ENCODE measurements at places on chromosomes 7 and 10.

- peak; percentile 52 for DNase-seq
These were observed 23.9 kb downstream of the SCD start for GRCh38 chr10:100370714-100371481.

- DNase-seq, result no peak
These were observed 131.2 kb downstream of the HDAC9 start for GRCh38 chr7:18626717-18627116.

GRCh38 chr7:116525298-116525912 lies 569 bp downstream of the CAV1 start:
- no peak for DNase-seq

DNA sequence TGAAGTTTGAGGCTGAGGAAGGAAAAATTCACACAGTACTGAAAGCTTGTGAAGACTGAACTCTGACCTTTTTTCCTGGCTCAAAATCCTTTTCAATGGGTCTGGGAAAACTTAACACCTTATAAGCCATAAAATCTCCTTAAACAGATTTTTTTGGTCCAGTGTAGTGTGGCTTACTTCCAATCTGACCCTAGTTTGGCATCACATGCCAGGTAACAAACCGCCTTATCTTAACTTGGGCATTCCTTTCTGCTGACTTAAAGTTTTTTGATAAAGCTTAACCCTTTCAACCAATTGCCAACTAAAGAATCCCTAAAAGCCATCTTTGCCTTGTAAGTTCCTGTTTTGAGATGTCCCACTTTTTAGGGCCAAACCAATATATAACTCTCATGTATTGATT lies 13.2 kb upstream of the ITPRID1 start:
- no peak for DNase-seq

DNA sequence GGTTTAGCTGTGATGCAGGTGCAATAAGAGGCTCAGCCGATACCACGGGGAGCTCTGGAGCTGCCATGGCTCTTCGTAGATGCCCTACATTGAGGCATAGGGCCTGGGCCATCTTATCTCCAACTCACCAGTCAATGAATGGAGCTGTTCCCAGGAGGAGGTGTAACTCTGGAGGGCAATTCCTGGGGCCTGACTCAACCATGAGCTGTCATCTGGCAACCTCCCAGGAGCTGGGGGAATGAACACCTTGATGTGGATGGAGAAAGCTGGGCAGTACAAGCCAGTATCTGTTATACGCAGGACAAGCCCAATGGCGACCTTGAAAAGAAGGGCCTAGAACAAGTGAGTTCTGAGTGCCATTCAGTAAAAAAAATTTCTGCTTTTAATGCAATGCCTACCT lies 224.0 kb upstream of the PLXDC2 start:
- DNase-seq, result no peak

- no peak for DNase-seq
These were observed 3.4 kb upstream of the TAS2R60 start for GRCh38 chr7:143439866-143440265.

DNA sequence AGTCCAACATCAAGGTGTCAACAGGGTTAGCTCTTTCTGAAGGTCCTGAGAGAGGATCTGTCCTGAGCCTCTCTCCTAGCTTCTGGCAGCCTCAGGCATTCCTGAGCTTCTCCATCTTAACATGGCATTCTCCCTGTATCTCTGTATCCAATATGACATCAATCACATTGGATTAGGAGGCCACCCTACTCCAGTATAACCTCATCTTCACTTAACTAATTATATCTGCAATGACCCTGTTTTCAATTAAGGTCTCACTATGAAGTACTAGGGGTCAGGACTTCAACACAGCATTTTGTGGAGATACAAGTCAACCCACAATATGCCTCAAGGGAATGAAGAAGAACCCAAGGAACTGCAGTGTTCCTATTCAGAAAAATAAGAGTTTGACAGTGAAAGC lies 133.8 kb downstream of the RELN start:
- no peak for DNase-seq

GRCh38 chr10:43093423-43094076 lies 16.7 kb downstream of the RET start:
- DNase-seq, result no peak

DNA sequence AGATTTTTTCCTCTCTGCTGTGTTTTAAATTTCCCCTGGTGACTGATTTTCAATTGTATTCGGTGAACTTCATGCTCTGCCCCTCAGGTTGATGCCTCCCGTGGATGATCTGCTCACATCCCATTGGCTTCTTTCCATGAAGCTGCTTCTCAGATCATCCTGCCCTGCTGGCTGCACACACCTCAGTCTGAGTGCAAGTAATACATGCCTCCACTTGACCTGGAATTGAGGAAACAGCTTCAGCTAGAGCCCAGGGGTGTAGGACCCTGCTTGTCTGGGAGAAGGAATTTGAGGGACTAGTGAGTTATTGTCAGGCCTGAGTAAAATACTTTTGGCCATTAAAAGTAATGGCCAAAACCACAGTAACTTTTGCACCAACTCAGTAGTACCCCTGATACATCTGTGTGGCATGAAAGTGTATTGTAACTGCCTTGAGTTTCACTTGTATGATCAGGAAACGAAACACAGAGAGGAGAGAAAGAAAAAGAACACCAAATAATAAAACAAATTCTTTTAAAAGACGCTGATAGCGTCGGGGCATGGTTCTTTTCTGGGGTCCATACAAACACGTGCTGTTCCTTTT lies 49.4 kb downstream of the SPAM1 start:
- DNase-seq, result no peak

GRCh38 chr7:91993976-91994375 lies 53.3 kb downstream of the AKAP9 start:
- no peak for DNase-seq

GRCh38 chr10:104209575-104210198 lies 22.5 kb downstream of the CFAP43 start:
- DNase-seq, result peak; percentile 21

GRCh38 chr7:90596671-90597562 lies 796 bp downstream of the CDK14 start:
- DNase-seq, result no peak

DNA sequence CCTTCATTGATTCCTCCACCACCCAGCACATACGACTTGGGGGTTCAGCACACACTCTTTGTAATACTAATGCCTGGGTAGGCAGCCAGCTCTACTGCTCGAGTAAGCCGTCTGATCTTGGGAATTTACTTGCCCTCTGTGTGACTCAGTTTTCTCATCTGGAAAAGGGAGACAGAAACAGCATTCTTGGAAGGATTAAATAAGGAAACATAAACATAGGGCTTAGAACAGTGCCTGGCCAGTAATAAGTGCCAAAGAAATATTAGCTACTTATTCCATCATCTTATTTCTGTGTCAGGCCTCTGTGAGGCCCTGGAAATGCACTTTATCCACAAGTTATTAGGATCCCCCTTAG lies 130.1 kb downstream of the TNS3 start:
- DNase-seq, result no peak

DNA sequence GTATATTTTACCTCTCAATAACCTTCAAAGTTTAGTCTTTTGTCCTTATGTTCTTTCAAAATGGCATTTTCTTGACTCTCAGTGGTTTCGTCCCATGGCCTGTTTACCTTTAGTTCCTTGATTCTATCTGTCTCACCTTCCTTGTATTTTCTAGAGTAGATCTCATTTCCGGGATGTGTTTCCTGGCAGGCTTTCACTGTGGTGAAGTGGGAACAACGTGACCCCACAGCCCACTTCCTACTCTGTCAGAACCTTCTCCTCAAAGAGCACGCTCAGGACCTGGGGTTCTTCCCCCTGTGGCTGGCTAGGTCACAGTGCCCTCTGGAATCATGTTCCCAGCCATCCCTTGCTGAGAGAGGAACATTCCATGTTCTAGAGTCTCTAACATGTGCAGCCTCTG lies 129.9 kb upstream of the ZNF32 start:
- DNase-seq, result no peak

GRCh38 chr7:142391191-142391992 lies 133.5 kb upstream of the PRSS58 start:
- peak; percentile 42 for DNase-seq

GRCh38 chr7:128937647-128938543 lies at the start of gene IRF5:
TSS of gene IRF5 (plus strand) at chr7:128937927. CDS start at chr7:128942082, 4,155 bp downstream.
- no peak for DNase-seq

GRCh38 chr10:32459051-32459698 lies 13.2 kb downstream of the CCDC7 start:
- DNase-seq, result no peak

GRCh38 chr10:89022734-89023133 lies 32.1 kb downstream of the FAS start:
- no peak for DNase-seq

GRCh38 chr10:130014263-130015074 lies 50.4 kb upstream of the EBF3 start:
- no peak for DNase-seq

DNA sequence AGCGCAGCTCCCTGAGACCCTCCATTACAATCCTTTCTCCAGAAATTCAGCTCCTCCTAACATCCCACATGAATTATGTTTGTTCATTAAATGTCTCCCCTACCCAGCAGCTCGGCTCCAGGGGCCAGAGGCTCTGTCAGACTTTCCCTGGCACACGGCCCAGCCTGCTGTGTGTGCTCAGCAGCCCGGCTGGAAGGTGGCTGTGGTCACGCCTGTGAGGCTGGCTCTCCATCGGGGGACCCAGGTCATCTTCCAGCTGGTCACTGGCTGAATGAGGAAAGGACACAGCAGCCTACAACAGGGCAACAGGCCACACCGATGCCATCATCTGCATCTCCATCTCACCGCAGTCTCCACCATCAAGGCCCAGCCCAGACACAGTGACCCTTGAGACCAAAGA lies 219.8 kb downstream of the MAD1L1 start:
- no peak for DNase-seq

- DNase-seq, result no peak
These were observed 509.2 kb downstream of the TCERG1L start for GRCh38 chr10:130802301-130802700.

DNA sequence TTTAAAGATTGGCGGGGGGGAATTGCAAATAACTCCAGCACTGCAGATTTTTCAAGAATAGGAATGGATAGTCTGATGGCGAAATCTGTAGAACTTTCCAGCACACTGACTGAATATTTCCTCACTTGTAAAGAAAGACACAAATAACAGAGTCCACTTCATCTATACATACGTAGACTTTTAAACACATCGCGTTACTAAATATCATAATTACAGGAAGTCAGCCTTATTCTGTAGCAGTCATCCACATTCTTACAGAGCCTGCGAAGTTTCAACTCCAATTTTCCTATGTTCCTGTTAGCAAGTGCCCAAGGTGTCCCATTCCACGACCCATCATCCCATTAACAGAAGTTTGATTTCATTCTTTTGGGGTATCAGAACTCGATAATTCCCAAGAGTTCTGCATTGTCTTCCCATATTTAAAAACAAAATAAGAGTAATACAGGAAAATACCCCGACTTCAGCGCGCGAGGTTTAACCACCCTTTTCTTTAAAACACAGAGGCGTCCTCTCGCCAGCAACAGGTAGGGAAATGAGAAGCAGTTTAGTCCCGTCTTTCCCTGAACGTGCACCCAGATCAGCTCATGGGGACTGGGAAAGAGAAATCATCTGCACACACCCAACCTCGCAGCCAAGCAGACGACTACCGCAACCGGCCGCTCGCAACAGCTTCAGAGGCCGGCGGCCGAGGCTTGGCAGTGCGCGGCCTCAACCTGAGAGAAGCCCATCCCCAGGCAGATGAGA lies 880 bp downstream of the HERC4 start:
- DNase-seq, result no peak

- no peak for DNase-seq
These were observed 103.0 kb downstream of the RNF216 start for GRCh38 chr7:5678295-5679047.

DNA sequence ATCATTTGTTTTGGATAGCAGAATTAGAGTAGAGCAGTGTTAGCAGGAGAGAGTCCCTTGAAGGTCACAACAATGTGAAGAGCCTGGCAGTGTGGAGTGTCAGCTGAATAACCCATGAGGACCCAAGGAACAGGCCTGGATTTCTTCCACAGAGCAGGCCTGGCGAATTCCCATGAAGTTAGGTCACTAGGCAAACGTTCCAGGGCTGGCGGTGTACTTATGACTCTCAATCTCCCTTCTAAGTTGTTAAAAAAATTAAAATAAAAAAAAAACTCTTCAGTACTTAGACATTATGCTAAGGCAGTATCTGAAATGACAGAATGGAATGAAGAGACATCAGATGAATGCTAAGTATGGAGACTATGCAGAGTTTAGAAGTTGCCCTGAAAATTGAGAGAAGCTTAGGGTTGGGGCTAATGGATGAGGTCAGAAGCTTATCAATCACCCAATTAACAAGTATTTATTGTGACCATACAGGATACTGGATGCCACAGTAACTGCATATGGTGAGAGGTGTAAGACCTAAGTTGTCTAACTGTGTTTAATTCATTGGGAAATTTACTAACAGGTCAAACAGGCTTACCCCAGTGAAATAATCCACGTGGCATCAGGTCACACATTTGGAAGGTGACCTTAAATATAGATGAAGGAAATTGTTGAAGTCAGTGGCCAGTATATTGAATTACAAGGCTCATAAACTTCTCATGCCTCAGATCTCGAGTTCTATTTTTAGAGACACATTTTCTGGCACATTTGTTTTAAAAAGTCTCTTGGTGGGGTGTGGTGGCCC lies 126.2 kb upstream of the NRP1 start:
- no peak for DNase-seq

Measured in stimulated activated CD4-positive, alpha-beta T cell treated with anti-CD3 and anti-CD28 coated beads, Interleukin-12 subunit alpha, Interleukin-12 subunit beta, amount 100 ng/mL, for 48 hours (primary cell).